ENCODE measurements at places on chromosomes 7 and 10. TPM values are rescaled to one million over a fixed set of nuclear protein-coding genes. Genes with fewer than 3 reads are reported as not detected.

Gene CPXM2
- total RNA-seq: 9.2 TPM

Gene CLCN1
- total RNA-seq: not detected

Gene MYL10
- total RNA-seq: not detected

- DNase-seq: no peak
Measured at GRCh38 chr7:30135301-30136116, 723 bp downstream of the MTURN start.

Gene PPP1R3A
- not detected for total RNA-seq

Gene SPDYE8
- not detected for total RNA-seq

Gene FOXP2
- not detected for total RNA-seq

GRCh38 chr10:129963641-129964501 lies at the start of gene EBF3:
Gene EBF3, minus strand, starts transcription at chr10:129964274. Its CDS starts 506 bp downstream, at chr10:129963768.
- no peak for DNase-seq

DNA sequence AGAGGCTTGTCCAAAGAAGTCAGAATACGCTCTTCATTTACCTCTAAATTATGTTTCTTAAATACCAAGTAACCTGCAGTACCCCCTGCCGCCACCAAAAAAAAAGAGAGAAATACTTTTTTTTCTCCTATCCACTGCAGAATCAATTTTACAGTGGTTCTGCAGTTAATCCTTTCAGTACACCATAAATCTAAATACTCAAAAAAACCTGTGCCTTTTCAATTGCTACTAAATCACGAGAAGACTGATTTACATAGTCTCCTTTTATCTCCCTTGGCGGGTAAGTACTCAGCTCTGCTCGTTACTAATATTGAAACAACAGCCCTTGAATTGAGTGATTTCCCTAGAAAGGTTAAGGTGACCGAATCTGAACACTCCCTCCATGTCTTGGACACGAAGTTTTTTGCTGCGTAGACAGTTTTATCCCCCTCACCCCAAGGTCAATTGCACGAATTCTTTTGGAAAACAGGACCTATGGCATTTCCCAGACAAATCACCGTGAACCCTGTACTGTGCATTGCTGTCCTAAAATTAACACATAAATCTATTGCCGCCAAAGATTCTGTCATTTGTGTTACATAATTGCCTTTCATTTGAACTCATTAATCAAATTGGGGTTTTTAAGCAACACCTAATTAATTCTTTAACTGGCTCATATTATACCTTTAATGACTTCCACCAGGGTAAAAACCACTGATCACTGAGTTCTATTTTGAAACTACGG lies 512 bp upstream of the VIM start:
- no peak for DNase-seq

Gene ITIH5
- not detected for total RNA-seq

Gene JAKMIP3
- 0.07 TPM for total RNA-seq

Gene GPR15LG
- total RNA-seq: not detected

Gene SLC13A4
- not detected for total RNA-seq

Gene NXPH1
- total RNA-seq: not detected

Gene TNS3
- 15.8 TPM for total RNA-seq

GRCh38 chr7:54115028-54115763 lies 427.0 kb upstream of the VSTM2A start:
- DNase-seq: no peak

Gene NIPSNAP2
- total RNA-seq: 36.9 TPM

GRCh38 chr10:128281861-128282260 lies 155.6 kb upstream of the MKI67 start:
- no peak for DNase-seq

DNA sequence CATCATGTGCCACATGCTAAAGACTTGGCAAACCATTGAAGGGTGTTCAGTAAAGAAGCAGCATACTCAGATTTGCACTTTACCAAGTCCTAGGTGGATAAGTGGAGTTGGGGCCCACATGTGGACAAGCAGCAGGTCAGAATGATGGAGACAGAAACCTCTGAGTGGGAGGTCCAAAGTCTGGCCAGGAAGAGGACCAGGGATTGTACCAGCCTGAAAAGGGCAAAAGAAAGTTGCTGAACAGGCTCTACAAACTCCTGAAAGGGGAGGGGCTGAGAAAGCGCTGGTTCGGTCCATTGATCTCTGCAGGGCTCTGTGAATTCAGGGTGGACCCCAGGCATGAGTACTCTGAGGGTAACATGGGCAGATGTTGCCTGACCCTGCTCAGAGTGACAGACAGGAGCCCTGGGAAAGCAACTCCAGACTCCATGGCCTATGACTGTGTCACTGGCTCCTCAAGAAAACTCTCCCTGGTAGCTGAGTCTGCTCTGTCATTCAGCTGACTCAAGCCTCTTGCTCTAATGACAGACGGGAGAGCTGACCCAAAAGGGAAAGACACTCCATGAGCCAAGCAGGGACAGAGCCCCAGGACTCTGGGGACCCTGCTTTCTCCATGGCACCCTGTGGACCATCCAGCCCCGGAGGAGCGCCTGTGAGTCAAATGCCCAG lies 68.5 kb downstream of the TBXAS1 start:
- no peak for DNase-seq

- DNase-seq: no peak
Measured at GRCh38 chr7:10205696-10206095, 768.0 kb upstream of the PHF14 start.

DNA sequence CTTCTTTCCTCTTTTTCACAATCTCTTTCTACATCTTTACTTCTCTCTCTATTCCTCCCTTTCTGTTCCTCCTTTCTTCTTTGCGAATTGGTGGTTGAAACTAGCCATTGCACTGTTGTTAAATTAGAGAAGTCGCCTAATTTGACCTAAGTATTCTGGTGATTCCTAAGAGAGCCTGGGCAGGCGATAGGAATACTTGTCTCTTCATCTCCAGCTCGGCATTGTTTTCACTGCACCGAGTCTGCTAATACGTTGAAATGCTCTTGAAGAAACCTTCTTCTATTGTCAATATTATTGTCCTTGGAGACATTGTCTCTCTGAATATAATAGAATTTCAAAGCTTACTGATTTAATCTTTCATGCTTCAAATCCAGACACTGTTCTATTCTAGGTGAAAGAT lies 31.7 kb downstream of the KCND2 start:
- DNase-seq: no peak

GRCh38 chr7:55504093-55504859 lies 68.0 kb downstream of the VOPP1 start:
- DNase-seq: no peak

DNA sequence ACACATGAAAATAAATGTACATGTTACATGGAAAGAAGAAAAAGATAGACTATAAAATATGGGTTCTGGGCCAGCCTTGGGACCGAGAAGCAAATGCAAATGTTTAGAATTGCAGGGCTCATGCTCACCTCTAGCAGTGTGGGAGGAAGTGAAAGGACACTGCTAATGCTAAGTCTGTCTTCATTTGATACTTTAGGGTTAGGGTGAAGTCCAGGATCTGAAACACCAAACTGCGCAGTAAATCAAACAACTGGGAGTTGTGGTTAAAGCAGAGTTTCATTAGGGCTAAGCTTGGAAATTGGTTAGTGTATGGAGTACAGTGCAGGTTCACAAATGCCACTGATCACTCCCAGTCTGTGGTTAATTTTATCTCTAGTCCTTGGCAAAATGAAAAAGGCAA lies 73.2 kb upstream of the PDK4 start:
- no peak for DNase-seq

DNA sequence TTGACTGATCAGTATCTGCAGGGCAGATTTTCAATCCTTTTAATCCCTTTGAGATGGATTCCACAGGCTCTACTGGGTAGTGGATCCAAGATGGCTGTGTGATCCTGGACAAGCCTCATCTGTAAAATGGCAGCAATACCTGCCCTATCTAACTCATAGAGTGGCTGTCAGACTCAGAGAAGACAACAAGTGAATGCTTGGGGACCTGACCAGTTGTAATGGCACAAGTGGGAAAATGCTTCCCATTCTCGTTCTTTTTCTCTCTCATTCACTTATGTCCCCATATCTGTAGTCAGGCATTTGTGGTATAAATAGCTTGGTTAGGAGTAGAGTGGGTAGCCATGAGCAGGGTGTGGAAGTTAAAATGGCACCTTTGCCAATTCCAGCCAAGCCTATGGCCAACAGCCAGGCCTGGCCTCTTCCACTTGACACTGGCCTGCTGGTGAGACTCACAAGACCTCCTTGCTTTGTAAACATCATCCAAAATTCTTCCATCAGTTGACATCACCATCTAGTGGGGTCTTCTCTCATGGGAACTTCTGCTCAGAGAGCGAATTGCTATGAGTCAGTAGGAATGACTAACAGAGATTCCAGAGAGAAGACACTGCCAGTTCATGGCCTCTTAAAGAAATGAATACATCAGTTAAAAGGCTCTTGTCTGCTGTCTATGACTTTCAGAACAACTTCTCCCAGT lies 150.1 kb downstream of the PLPP4 start:
- DNase-seq: no peak

Gene GBX1
- not detected for total RNA-seq

Gene TRPV6
- not detected for total RNA-seq

GRCh38 chr10:12391206-12391605 lies 41.9 kb downstream of the CAMK1D start:
- no peak for DNase-seq

- no peak for DNase-seq
Measured at GRCh38 chr10:92042541-92042940, 119.0 kb downstream of the BTAF1 start.

GRCh38 chr7:108403597-108404217 lies 52.5 kb downstream of the NRCAM start:
- no peak for DNase-seq

DNA sequence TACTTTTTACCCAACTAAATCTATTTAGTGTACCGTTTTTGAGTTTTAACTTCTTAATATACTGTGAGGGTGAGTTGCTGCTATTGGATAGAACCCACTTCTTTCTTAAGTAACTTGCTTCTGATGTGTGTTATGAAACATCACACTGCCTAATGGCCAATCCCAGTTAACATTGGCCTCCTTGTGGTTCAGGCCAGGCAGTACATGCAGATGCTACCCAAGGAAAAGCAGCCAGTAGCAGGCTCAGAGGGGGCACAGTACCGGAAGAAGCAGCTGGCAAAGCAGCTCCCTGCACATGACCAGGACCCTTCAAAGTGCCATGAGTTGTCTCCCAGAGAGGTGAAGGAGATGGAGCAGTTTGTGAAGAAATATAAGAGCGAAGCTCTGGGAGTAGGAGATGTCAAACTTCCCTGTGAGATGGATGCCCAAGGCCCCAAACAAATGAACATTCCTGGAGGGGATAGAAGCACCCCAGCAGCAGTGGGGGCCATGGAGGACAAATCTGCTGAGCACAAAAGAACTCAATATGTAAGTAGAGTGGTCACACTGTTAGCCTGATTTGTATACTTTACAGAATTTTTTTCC lies 39.7 kb downstream of the TES start:
- peak; percentile 27 for DNase-seq

Gene UNCX
- total RNA-seq: not detected

Gene NOBOX
- not detected for total RNA-seq

Gene CDCA7L
- 175 TPM for total RNA-seq

Gene ITPRID1
- total RNA-seq: not detected

Gene ACSL5
- 22.7 TPM for total RNA-seq

DNA sequence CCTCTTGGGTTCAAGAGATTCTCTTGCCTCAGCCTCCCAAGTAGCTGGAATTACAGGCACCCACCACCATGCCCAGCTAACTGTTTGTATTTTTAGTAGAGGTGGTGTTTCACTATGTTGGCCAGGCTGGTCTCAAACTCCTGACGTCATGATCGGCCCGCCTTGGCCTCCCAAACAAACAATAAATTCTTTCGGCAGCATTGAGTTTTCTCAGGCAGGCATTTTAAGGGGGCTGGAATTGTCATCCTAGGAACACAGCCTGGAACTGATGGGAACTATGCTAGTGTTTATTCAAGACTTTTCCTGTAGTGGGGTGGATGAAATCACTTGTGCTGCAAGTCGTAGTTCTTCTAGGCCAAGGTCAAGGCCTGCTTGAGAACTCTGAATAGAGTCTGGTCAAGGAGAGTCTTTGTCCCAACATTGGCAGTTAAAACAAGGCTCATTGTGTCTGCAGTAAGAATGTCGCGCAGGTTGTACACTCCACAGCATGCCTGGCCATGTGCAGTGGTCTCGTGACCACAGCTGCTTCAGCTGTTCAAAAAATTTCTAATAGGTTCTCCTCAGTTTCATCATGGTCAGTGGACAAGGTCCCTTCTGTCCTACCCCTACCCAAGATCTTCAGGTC lies 92.8 kb downstream of the HECW1 start:
- no peak for DNase-seq

DNA sequence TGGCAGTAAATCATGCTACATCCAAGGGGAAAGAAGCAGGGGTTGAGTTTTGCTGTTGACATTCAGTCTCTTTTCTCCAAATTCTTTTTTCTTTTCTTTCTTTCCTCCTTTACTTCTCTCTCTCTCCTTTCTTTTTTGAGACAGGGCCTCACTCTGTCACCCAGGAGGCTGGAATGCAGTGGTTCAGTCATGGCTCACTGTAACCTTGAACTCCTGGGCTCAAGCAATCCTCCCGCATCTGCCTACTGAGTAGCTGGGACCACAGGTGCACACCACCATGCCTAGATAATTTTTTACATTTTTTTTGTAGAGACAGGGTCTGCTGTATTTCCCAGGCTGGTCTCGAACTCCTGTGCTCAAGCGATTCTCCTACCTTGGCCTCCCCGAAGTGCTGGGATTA lies 35.2 kb downstream of the SBDS start:
- no peak for DNase-seq

Gene PRPS1L1
- total RNA-seq: not detected

DNA sequence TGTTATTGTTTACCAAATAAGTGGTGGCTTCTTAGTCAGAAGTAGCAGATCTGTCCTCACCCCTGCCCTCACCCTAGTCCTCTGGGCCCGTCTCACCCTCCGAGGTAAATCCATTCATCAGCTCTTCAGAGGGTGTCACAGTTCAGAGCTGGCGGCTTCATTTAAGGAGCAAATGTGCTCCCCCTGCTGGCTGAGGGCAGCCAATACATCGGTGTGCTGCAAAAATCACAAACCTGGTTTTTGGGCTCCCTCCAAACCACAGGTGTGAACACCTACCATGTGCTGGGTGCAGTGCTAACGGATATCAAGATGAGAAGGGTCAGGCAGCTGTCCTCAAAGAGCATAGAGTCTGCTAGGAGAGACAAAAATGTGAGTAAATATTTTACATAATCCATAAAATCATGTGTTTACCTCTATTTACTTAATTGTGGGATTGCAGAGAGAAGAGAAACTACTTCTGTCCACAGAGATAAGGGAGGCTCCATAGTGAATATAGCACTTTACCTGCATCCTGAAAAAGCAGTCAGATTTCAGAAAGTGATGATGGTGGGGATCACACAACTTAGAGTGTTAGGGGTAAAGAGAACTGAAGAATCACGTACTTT lies 15.5 kb upstream of the CRTAC1 start:
- DNase-seq: peak; percentile 15

GRCh38 chr7:420142-421093 lies 99.2 kb downstream of the PDGFA start:
- no peak for DNase-seq

DNA sequence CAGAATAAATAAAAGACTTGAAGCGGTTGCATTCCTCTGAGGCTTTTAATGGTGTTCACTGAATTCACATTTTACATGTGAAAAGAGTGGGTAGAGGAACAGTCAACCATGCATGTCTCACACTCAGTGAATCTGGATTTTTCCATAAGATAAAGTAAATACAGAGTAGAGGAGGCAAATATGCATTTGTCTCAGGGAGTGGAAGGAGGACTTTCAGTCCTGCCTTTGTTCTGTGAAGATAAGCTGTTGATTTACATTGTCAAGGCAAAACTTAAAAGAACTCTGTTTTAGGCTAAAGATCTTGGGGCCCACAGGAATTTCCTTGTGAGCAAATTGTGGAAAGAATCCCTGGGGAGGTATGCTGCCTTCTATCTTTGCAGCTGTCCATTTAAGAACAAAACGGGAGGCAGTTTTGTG lies 825.3 kb upstream of the MBL2 start:
- no peak for DNase-seq
